ENCODE measurements at places on chromosomes 1 and 21.

GRCh38 chr1:52127181-52128180 lies 14.4 kb upstream of the ZFYVE9 start:
- peak; percentile 59 for DNase-seq

DNA sequence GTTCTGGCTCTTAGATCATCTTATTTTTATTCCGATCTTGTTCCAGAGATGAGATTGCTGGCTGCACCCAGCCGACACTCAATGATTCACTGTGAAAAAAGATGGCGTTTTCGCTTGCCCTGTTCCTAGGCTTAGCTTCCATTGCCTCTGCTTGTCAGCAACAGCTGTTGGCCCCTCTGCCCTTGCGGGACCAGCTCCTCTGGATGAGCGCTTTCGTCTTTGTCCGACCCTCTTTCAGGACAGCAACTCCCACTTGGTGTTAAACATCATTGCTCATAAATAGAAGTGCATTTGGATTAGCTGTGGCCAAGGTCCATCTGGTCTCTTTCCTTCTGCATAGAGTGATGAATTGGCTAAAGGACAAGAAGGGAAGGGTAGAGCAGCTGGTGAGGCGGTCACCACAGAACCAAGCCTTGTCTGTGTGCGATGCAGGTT lies 43.5 kb upstream of the SCCPDH start:
- DNase-seq, result no peak

- peak; percentile 76 for DNase-seq
These were observed 34.8 kb upstream of the LYST start for GRCh38 chr1:235901461-235901860.

DNA sequence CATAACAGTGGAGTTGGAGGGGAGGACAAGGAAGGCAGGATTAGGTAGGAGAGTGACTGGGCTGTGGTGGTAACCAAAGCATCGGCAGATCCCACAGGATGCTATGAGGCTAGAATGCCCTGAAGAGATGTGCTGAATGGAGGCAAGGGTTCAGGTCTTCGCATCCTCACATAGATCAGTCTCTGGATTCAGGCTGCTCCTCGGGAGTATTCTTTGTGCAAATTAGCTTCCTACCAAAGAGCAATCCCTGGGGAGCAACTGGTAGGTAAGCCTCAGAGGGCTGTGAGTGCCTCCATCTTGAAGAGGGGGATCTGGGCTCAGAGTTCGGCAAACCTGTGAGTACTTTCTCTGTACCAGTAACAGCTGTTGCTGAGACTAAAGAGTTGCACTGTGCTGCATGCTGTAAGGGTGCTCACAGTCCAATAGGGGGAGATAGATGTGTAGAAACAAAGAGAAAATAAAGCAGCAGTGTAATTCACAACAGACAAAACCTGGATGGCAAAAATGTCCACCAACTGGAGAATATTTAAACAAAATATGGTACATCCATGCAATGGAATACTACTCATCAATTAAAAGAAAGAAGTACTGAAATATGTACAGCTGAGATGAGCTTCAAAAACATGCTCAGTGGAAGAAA lies 322.4 kb upstream of the DEPDC1 start:
- no peak for DNase-seq

GRCh38 chr1:17148950-17149608 lies 29.8 kb upstream of the PADI2 start:
- DNase-seq, result peak; percentile 49

GRCh38 chr1:51744506-51745303 lies 127.8 kb downstream of the OSBPL9 start:
- DNase-seq, result no peak

All from fibroblast of skin of right quadriceps (primary cell).